ENCODE measurements at places on chromosomes 5 and 9.

GRCh38 chr9:105957830-105958229 is 263.5 kb downstream of the TMEM38B start:
- DNase-seq: no peak

GRCh38 chr5:155897761-155898160 is 429.2 kb upstream of the SGCD start:
- DNase-seq: no peak

GRCh38 chr9:4320021-4320420 is 20.2 kb upstream of the GLIS3 start:
- DNase-seq: no peak

- no peak for DNase-seq
Measured at GRCh38 chr5:28714907-28715698, 1676.7 kb upstream of the CDH9 start.

- DNase-seq: no peak
Measured at GRCh38 chr5:82174128-82174918, 103.8 kb downstream of the RPS23 start.

- no peak for DNase-seq
Measured at GRCh38 chr5:33334829-33335228, 105.9 kb upstream of the TARS1 start.

DNA sequence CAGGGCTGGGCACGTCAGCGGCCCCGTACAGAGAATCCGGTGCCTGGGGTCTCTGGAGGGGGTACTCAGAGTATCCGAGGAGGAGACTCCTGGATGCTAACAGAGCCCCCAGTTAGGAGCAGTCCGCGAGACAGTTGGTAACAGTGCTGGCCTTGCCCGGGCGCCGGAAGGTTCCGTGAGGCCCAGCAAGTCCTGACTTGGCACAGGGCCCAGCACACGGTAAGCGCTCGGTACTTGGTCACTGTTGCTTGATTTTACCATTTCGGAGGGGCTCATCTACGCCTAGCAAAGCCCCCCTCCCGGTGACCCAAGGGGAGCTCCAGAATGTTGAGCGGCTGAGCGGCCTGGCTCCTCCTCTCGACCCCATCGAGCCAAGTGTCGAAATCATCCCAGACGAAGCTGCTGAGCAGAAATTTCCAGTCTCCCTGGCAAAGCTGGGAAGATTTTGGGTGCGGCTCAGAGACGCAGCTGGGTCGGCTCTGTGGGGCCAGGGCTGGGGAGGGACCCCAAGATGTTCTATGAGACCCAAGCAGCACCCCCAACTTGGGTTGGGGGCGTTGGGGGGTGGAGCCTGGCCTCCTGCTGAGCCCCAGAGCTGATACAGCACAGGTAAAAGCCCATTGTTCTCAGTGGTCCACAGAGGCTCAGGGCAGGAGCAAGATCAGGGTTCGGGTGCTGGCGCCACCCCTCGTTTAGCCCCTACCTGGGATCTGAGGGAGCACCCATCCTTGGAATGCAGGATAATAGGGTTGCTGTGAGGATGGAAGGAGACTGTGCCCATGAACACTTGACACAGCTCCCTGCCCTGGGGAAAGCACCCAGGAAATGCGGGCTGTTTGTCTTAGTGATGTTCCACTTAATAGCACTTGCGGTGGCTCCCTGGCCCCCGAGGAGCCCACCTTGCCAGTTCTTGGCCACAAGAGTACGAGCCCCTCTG is 137.2 kb downstream of the C9orf50 start:
- no peak for DNase-seq

DNA sequence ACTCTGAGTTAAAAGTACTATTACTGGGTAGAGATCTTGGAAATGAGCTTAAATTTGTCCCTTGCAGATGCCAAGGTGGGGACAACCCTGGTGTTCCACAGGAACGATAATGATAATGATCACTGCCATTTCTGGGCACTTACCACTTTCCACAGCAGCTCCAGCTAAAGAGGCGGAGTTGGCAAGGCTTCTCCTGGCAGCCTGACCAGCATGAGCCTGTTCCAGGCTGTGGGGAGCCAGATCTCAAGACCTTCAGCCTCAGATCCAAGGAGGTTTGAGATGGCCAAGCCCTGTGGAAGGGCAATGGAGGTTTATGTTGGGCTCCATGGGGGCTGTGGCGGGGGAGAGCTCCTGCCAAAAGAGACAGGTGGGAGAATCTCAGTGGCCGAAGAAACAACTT is 244.9 kb upstream of the MVB12B start:
- DNase-seq: no peak

GRCh38 chr9:125732562-125732961 is 14.6 kb upstream of the PBX3 start:
- no peak for DNase-seq

DNA sequence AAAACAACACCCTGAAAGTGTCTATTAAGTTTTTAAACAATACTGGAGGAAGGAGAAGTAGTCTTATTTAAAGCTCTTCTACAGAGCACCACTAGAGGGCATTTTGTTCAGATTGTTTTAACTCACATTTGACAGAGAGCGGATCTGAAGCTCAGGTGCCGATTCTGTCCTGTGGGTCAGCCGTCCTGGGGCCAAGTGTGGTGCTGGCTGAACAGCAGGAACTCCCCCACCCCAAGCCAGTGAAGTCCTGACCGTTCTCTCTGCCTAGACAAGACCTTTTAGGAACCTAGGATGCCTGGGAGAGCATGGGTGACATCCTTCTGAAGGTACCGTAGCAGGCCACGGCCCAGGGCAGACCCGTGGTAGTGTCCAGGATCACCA is 3.9 kb downstream of the EXOC3 start:
- no peak for DNase-seq

DNA sequence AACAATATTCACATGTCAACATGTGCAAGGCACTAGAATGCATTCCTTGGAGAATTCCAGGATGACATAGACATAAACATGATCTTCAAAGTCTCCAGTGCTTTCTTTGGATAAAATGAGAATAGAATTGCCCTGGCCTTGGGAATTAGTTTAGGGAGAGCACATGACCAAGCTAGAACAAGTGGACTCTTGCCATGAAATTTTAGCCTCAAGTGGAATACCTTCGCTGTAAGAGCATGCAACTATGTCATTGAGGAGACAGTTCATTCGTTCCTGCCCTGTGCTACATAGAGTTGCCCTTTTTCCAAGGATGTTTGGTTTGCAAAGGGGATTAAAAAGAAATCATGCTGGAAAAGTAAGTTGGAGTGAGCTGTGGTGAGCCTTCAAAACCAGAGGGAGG is 42.7 kb downstream of the ZFAND5 start:
- no peak for DNase-seq

DNA sequence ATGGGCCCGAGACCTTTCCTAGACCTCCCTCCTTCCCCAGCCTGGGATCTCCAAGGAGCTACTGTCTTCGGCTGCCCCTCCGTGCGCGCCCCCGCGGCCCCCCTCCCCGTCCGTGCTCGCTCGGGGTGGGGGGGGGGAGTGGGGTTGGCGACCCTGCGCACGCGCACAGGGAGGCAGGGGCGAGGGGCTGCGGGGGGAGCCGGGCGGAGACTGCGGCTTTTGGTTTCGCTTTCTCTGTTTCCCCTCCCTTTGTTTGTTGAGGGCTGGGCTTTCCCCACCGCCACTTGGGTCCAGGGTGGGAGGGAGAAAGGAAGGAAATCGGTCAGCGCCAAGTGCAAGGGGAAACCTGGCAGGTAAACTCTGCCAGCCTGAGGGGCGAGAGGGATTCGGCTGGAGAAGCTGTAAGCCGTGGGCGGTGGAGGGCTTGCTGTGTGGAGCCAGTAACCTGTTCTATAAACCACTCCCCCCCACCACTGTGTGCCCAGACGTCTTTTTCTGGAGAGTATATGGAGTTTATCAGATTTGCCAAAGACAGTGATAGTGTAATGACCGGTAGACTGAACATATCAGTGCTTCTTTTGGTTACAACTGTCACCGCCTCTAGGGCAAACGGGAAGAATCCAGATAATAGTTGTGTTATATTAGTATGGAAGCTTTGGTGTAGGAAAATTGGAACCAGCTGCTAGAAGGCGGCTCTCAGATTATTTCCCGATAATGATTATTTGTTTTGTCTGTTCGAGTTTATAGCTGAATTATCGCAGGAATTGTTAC is 684 bp downstream of the DNAJA1 start:
- DNase-seq: no peak

DNA sequence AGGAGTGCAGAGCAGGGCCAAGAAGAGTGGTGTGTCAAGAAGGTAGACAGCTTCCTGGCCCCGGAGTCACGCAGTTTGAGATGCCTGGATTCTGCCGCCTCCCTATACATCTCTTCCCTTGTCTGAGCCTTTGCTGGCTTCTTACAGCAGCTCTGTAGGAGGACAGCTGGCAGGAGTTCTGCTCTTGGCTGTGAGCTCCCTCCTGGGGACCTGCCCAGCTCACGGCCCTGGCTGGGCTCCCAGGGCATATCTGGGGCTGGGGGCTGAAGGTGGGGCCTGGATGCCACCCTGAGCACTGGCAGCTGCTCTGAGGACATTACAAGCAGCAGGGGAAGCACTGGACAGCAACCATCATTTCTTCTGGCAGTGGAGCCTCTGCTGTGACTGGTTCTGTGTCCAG is 786 bp upstream of the TSSK1B start:
- DNase-seq: no peak

Measured in HFF-Myc (cell line).